ENCODE measurements at places on chromosomes 2 and 18. TPM values are rescaled to one million over a fixed set of nuclear protein-coding genes. Genes with fewer than 3 reads are reported as not detected.
A peak's percentile ranks its signal among the peaks of the same experiment; 100 is the strongest.

DNA sequence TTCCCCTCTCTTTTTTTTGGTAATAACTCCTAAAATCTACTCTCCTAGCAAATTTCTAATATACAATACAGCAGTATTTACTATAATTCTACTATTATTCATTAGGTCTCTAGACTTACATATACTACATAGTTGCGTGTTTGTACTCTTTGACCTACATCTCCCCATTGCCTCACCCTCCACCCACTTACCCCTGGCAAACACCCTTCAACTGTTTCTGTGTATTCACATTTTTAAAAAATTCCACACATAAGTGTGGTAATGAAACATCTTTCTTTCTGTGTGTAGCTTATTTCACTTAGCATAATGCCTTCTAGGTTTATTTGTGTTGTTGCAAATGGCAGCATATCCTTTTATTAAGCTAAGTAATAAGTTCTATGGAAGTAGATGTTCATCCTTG, 336.0 kb downstream of the CCDC85A start:
- DNase-seq = no peak

ST8SIA3 gene
- not detected for total RNA-seq

- no peak for DNase-seq
These were observed 219.2 kb downstream of the IRS1 start for GRCh38 chr2:226580403-226580802.

DNA sequence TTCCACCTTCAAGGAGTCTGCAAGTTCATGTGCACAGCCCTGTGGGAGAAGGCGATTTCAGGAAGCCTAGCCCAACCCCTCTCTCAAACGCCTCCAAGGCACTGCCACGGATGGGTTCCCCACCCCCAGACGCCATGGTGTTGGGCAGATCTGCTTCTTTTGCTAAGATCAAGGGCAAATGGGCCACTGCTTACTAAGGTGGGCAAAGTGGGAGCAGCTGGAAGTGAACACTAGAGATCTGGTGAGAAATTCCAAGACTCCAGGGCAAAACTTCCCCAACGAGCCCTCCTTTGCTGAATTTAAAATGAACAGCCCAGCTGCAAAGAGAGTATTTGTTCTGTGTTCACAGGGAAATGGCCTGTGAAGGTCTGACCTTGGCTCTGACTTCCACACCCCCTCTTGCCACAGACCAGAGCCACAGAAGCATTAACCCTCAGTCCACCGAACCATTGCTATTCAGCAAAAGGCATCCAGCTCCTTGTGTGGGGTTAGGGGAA, 45.1 kb upstream of the ZBTB7C start:
- no peak for DNase-seq

DNA sequence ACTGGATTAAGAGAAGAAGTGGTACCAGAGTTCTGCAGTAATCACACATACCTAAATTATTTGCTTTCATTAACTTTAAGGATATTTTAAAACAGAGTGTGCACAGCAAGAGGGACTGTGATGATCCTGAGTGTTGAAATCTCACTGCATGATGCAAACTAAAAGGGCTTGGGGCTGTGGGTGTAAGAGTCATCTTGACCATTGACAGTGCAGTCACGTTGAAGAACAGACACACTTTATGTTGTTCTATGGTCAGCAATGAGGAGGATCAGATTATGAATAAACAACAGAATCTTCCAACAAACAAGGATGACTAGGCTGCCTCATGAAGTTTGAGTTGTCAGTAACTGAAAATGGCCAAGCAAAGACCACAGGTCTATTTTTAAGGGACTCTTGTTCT, 87.2 kb upstream of the GALNT5 start:
- no peak for DNase-seq

DNA sequence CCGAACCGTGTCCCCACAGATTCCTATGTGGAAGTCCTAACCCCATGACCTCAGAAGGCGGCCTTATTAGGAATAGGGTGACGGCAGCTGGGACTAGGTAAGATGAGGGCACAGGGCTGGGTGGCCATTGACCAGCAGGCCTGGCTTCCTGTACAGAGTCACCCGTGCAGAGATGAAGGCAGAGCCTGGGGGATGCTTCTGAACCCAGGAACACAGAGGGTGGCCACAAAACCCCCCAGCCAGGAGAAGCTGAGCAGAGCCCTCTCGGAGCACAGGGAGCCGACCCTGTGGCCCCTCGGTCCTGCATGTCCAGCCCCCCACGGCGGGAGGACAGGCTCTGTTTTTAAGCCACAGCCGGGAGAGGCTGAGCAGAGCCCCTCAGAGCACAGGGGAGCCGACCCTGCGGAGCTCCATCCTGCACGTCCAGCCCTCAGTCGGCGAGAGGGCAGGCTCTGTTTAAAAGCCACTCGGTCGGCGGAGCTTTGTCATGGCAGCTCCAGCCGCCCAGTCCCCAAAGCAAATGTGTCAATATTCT, 2.7 kb downstream of the PDCD1 start:
- DNase-seq = no peak

ERMN gene
- 1.3 TPM for total RNA-seq

ACTG2 gene
- 0.27 TPM for total RNA-seq

GAL3ST2 gene
- total RNA-seq = 0.89 TPM

GRCh38 chr2:200961674-200962073, 1.8 kb downstream of the ORC2 start:
- no peak for DNase-seq

C2orf66 gene
- total RNA-seq = not detected

- DNase-seq = peak; percentile 92
These were observed at the start of gene RBM45 for GRCh38 chr2:178112202-178113152. Gene RBM45 (plus strand): TSS chr2:178112437. CDS start chr2:178112547, 110 bp downstream.

DNA sequence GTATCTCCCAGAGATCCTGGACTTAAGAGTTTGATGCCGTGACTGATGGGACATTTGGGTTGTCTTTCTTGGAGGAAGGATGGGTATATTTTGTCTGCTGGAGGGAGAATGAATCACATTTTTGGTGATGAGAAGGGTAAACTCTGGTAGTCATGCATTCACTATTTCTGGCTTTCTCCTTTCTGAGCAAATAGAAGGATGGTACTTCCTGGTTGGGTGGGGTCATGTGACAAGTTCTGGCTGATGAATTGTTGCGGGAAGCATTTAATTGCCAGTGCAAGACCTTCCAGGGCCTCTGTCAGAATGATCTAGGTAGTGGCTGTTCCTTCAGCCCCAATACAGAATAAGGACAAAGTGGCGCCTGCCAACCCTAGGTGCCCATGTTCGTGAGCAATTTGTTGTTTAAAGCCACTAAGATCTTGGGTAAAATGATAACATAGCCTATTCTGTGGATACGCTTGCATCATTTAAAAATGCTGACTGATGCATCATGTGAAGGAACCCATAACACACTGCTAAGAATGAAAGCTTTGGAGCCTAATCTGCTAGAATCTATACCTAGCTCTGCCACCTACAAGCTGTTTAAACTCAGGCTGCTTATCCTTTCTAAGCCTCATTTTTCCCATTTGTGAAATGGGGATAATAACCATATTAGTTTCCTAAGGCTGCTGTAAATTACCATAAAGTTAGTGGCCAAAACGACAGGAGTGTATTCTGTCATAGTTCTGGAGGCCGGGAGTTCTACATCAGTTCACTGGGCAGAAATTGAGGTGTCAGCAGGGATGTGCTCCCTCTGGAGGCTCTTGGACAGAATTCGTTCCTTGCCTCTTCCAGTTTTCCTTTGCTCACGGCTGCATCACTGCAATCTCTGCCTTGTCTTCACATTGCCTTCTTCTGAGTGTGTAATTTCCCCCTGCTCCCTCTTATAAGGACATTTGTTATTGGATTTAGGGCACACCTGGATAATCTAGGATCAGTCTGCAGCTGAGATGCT, 281.3 kb downstream of the AGPS start:
- no peak for DNase-seq

MYCN gene
- 0.22 TPM for total RNA-seq

DNA sequence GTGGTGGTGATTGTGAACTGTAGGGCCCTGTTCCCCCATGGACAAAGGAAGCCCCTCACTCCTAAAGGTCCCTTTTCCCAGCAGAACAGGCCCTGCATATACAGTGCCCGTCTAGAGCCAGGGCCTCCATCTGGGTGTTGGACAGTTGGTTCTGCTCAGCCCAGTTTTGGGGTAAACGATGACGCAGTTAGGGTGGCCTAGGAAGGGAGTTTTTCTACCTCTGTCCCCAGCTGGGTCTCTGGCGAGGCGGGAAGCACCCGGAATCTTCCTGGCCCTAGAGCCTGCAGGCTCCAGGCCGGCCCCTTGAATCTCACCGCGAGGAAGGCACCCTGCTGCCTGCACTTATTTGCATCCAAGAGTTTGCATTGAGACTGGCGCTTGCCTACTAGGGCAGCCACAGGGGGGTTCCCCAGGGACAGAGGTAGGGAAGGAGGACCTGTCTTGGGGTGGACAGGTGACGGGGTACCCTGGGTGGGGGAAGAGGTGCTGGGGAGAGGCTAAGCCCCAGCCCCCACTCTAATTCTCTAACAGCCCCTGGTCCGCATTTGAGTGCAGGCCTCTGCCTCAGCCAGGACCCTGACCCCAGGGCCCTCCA, 529 bp upstream of the MTA3 start:
- DNase-seq = peak; percentile 33

REG3G gene
- total RNA-seq = not detected

DNA sequence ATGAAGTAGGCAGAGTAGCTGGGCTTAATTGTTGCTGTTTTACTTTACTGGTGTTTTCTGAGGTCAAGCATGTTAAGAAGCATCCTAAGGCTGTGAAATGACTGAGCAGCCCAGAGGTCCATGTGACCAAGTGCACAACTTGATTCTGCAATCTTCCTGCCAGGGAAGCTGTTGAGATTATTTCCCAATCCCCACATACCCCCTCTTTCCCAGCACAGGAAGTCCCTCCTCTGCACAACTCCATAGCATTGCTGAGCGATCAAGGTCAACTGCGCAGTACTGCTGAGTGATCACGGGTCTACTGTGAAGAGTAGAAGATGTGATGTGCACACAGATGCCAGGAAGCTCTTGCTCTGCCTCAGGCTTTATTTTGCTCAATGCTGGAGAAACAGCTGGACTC, 105.8 kb downstream of the GALNT14 start:
- DNase-seq = no peak

SFT2D3 gene
- 4.4 TPM for total RNA-seq

DNA sequence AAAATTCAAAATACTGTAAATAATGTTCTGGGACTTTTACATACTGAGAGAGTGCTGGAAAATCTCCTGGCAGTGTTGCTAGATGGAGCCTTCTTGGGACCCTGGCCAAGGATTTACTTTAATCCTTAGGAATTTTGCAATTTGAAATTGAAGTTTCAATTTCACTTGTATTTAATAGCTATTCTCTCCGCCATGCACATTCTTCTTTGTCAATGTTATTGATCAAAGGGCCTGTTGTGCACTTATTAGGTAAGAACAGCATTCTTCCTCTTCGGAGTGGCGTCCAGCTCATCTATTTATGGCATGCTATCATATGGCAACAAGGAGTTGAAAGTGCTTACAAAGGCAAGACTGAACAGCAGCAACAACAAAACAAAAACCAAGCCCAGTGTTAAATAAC, 40.1 kb upstream of the SOS1 start:
- DNase-seq = no peak

- no peak for DNase-seq
These were observed 102.2 kb downstream of the DLGAP1 start for GRCh38 chr18:4352746-4353551.

DNA sequence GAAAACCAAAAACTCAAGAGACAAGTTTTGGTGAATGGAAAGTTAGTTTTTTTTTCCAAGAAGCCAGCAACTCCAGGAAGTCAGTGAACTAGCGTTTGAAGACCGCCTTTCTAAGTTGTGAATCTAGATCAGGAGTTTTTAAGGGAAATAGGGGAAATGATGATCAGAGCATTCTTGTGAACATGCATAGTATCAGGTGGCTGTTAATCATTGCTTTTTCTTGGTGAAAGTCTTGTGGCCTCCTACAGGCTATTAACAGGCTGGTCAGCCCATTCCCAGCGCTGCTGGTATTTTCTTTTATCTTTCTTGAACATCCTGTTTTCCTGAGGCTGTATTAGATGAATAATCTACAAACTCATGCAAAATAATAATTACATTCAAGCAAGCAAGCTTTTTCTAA, 155.8 kb downstream of the PTPRM start:
- no peak for DNase-seq

- no peak for DNase-seq
These were observed 92.6 kb upstream of the TFCP2L1 start for GRCh38 chr2:121377646-121378045.

DNA sequence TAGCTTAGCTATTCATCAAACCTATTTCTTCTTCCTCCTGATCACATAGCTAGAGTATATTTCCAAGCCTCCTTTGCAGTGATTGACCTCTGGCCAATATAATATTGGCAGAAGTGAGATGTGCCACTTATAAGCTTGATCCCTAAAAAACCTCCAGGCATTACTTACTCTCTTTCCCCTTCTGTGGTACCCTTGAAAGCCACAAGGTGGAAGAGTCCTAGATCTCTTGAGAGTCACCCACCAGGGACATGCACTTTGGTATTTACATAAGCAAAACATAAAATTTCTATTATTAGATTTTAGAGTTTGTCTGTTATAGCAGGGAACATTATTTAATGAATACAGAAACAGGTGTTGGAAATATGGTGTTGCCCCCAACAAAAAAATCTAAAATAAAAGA, 112.0 kb downstream of the EXOC6B start:
- DNase-seq = no peak

- no peak for DNase-seq
These were observed 14.5 kb upstream of the DARS1 start for GRCh38 chr2:135999899-136000298.

DNA sequence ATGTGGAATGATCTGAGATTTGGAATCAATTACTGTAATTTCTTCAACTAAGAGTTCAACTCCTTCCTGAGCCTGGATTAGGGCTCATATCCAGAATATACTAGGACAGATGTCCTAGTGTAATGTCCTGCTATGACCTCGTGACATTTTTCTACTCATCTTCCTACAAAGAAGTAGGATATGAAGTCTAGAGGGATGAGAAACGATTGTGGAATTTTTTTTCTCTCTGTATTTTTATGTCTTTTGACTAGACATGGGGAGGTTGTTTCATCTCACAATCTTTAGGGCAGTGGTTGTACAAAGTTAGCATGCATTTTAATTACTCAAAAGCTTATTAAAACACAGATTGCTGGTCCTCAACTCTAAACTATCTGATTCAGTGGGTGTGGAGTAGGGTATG, 203.0 kb downstream of the PARD3B start:
- DNase-seq = no peak

DNA sequence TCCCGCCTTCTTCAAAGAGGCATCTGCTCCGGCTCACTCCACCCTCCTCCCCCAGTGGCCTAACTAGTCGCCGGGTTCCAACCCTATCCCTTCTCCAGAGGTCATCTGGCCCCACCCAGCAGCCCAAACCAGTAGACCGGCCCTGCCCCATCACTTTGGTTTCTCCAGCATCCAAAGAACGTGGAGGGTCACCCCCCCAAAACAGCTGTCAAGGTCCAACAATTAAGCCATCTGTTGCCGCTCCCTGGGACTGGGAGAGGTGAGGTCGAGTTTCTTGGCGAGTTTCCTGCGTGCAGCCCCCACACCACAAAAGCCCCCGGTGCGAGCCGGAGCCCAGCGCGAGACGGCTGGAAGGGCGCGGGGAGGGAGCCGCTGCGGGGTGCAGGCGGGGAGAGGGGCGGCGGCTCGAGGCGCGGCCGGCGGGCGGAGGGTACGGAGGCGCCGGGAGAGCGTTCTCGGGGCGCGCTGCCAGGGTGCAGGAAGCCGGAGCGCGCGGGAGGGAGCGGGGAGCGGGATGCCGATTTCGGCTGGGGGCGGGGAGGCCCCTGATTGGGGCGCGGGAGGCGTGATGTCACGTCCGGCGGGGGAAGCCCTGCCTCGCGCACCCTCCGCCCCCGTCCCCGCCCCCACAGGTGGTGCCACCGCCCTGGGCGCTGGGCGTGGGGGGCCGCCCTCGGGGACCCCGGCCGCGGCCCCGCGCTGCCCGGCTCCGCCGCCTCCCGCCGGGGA, 571 bp upstream of the GPC1 start:
- peak; percentile 83 for DNase-seq

GRCh38 chr2:22748909-22749308, 636.1 kb upstream of the KLHL29 start:
- no peak for DNase-seq

Data from activated CD8-positive, alpha-beta T cell treated with anti-CD3 and anti-CD28 coated beads for 36 hours (primary cell).